ENCODE measurements at places on chromosomes 2 and 18. TPM values are rescaled to one million over a fixed set of nuclear protein-coding genes. Genes with fewer than 3 reads are reported as not detected.

CPO gene
- not detected for total RNA-seq

DHRS9 gene
- 24.2 TPM for total RNA-seq

HAAO gene
- 1.8 TPM for total RNA-seq

CLEC4F gene
- not detected for total RNA-seq

ACKR3 gene
- total RNA-seq: 28.5 TPM

ARHGAP15 gene
- 11.9 TPM for total RNA-seq

CYP27C1 gene
- not detected for total RNA-seq

VIL1 gene
- 0.40 TPM for total RNA-seq

UGT1A3 gene
- not detected for total RNA-seq

CKAP2L gene
- total RNA-seq: 2.3 TPM

Measured in upper lobe of left lung (tissue), 6 donors.